ENCODE measurements at places on chromosomes 12 and 14. TPM values are rescaled to one million over a fixed set of nuclear protein-coding genes. Genes with fewer than 3 reads are reported as not detected.

DHRS2 gene
- total RNA-seq: 0.17 TPM

BLOC1S1 gene
- 124 TPM for total RNA-seq

ACSM4 gene
- not detected for total RNA-seq

KCNC2 gene
- not detected for total RNA-seq

NDUFA9 gene
- total RNA-seq: 160 TPM

GRCh38 chr14:58191763-58192601, 8.0 kb upstream of the ACTR10 start:
- H3K4me1 ChIP-seq: peaks cover 8% of the 10 kb centered on the region
- no peak for DNase-seq
- no peaks in the 10 kb centered on the region for H3K27me3 ChIP-seq

DNA sequence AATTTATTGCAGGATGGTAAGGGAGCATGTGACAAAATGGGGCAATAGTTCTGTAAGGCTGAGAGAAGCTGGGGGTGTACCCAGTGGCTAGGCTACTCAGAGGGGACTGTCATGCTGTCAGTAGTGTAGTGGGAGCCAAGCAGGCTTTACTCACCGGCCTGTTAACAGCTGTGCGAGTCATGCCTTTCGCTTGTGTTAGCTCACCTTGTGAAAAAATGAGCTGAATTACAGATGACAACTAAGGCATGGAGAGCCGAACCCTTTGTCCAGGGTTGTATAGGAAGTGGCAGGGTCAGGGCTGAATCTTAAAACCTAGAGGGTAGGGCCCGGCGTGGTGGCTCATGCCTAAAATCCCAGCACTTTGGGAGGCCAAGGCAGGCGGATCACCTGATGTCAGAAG, 37.9 kb downstream of the SH2B3 start:
- H3K4me3 ChIP-seq: no peak overlapping the region
- H3K27ac ChIP-seq: peak overlapping the region; percentile 72
- peaks cover 69% of the 10 kb centered on the region for H3K4me1 ChIP-seq

DNA sequence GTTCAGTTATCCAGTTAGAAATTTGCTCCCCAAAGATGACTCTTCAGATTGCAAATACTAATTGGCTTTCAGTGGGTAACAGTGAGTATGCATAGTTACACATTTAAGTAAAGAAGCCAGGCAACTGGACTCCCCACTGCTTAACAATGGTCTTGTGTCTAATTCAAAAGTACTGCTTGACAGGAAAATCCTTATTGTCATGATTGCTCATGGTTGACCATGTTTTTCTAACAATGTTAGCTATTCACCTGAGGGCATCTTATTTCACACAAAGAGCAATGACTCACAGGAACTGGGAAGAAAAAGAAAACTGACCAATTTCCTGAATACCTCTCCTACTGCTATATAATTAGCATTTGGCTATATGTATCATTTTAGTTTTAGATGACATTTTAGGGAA, 33.7 kb upstream of the ALG10B start:
- H3K4me1 ChIP-seq: no peaks in the 10 kb centered on the region
- no peak for DNase-seq
- H3K27ac ChIP-seq: no peak overlapping the region
- peaks cover 8% of the 10 kb centered on the region for H3K27me3 ChIP-seq

DNA sequence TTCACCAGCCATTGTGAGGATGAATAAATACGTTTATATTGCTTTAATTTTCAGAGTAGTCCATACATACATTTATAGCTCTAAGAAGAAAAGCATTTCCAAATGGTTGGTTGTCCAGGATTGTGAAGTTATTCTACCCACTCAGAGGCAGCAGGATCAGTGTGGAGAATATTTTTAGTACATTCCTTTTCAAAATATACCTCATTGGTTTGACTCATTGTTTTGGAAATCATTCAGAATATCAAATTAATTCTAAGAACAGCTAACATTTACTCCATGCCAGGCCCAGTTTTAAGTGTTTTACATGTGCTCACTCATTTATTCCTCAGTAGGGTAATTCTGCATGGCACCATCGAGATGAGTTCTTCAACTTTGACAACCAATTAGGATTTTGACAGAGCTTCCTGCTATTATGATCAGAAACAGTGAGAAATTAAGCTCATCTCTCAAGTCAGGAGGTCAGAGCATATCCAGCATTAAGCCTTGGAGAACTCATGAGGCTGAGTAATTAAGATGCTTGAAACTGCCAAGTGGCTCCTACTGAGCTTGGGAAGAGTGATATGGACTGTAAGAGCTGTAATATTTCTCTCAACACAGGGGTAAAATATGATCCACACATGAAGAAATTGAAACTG, 153.3 kb upstream of the CLEC14A start:
- no peak for DNase-seq
- H3K4me1 ChIP-seq: no peaks in the 10 kb centered on the region
- peaks cover 16% of the 10 kb centered on the region for H3K27me3 ChIP-seq
- no peak overlapping the region for H3K4me3 ChIP-seq
- H3K27ac ChIP-seq: no peak overlapping the region
- no peaks in the 10 kb centered on the region for H3K36me3 ChIP-seq
